ENCODE measurements at places on chromosomes 4 and X. TPM values are rescaled to one million over a fixed set of nuclear protein-coding genes. Genes with fewer than 3 reads are reported as not detected.

The FAM149A gene
- total RNA-seq, result 19.9 TPM

The SFRP2 gene
- total RNA-seq, result 1.5 TPM

The SGMS2 gene
- total RNA-seq, result 21.8 TPM

The CCKAR gene
- total RNA-seq, result 0.12 TPM

The PLP1 gene
- 0.54 TPM for total RNA-seq

The MFAP3L gene
- 2.2 TPM for total RNA-seq

The DGAT2L6 gene
- total RNA-seq, result not detected

The APELA gene
- not detected for total RNA-seq

The BEX4 gene
- total RNA-seq, result 7.4 TPM

The RAI2 gene
- total RNA-seq, result 11.8 TPM

The FHIP1A gene
- total RNA-seq, result 24.2 TPM

The FAM133A gene
- not detected for total RNA-seq

The PDE5A gene
- 20.5 TPM for total RNA-seq

The SCML2 gene
- 0.90 TPM for total RNA-seq

The GRIA3 gene
- 0.59 TPM for total RNA-seq

The GAGE12J gene
- total RNA-seq, result not detected

The OCIAD1 gene
- total RNA-seq, result 51.4 TPM

The TRPC3 gene
- total RNA-seq, result not detected

The PAGE2B gene
- not detected for total RNA-seq

The CYSLTR1 gene
- 0.79 TPM for total RNA-seq

The NUP62CL gene
- 3.9 TPM for total RNA-seq

Measured in pancreas (tissue), 10 donors.